Myometrial cell (primary cell): ENCODE measurements at places on chromosomes 6 and 20. TPM values are rescaled to one million over a fixed set of nuclear protein-coding genes. Genes with fewer than 3 reads are reported as not detected.

Gene EPHA7
- total RNA-seq = under 0.01 TPM in 2 replicates

Gene OR11A1
- not detected in 2 replicates for total RNA-seq

Gene SDCBP2
- total RNA-seq = 2.3 and 3.9 TPM in 2 replicates

Gene GCLC
- total RNA-seq = 42.9 and 47.9 TPM in 2 replicates

Gene ECT2L
- not detected in 2 replicates for total RNA-seq

Gene CBLN4
- not detected in 2 replicates for total RNA-seq

Gene SYTL3
- total RNA-seq = 3.2 and 3.5 TPM in 2 replicates

Gene POU5F1
- not detected in 2 replicates for total RNA-seq

Gene BPIFB2
- not detected in 2 replicates for total RNA-seq

Gene HLA-G
- not detected in 2 replicates for total RNA-seq

Gene CGAS
- 4.3 and 5.5 TPM in 2 replicates for total RNA-seq

Gene WFDC5
- total RNA-seq = not detected in 2 replicates

Gene GINS1
- 4.6 and 7.3 TPM in 2 replicates for total RNA-seq

Gene THBD
- under 0.01 and 0.18 TPM in 2 replicates for total RNA-seq

Gene SMLR1
- not detected in 2 replicates for total RNA-seq

Gene DYNLT2
- total RNA-seq = 0.35 and 1.7 TPM in 2 replicates

Gene EPPIN
- total RNA-seq = not detected in 2 replicates

Gene ZCCHC3
- 10.7 and 11.9 TPM in 2 replicates for total RNA-seq

Gene AHCY
- total RNA-seq = 152 and 157 TPM in 2 replicates
